ENCODE measurements at places on chromosomes 12 and 14. TPM values are rescaled to one million over a fixed set of nuclear protein-coding genes. Genes with fewer than 3 reads are reported as not detected.

The TPPP2 gene
- total RNA-seq = not detected

The LRRK2 gene
- total RNA-seq = 2.7 TPM

The RAPGEF3 gene
- 11.3 TPM for total RNA-seq

The TSPAN31 gene
- 24.8 TPM for total RNA-seq

The GDF3 gene
- total RNA-seq = 19.2 TPM

The PRB2 gene
- total RNA-seq = 1.2 TPM

The KRT71 gene
- 0.15 TPM for total RNA-seq

The NKX2-1 gene
- not detected for total RNA-seq

The TOMM20L gene
- not detected for total RNA-seq

The SAMD15 gene
- total RNA-seq = 1.2 TPM

The SLC10A1 gene
- total RNA-seq = 1.1 TPM
